Spinal cord (tissue), 10 donors: ENCODE measurements at places on chromosomes 3 and 15. TPM values are rescaled to one million over a fixed set of nuclear protein-coding genes. Genes with fewer than 3 reads are reported as not detected.

The MYEF2 gene
- total RNA-seq: 38.0 TPM

The ALDH1A3 gene
- 18.9 TPM for total RNA-seq

DNA sequence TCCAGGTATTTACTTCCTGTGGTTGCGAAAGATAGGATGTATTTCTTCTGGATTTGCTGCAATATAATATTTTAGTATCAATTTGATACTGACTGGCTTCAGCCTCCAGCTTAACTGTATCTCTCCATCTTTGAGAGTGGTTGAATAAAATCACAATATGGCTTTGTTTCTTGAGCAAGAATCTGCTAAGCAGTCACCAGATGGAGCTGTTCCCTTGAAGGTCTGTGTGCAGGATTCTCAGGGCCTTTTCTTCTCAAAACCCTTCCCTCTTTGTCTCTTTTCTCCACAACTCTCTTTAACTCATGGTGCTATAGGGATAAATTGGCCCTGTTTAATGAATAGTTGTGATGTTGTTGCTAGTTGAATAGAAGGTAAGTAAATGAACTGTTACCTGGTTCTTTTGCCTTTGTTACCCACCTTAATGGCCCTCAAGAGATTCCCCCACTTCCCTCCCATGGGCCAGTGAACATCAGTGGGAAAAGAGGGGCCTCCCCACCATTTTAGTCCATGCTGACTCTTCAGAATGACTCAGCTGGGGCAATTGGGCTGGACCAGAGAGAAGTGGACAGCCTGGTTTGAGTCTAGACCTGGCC is 34.8 kb upstream of the RAB6B start:
- H3K4me3 ChIP-seq: no peak overlapping the region
- H3K27me3 ChIP-seq: peaks cover 8% of the 10 kb centered on the region
- DNase-seq: peak; percentile 68
- H3K27ac ChIP-seq: no peak overlapping the region

DNA sequence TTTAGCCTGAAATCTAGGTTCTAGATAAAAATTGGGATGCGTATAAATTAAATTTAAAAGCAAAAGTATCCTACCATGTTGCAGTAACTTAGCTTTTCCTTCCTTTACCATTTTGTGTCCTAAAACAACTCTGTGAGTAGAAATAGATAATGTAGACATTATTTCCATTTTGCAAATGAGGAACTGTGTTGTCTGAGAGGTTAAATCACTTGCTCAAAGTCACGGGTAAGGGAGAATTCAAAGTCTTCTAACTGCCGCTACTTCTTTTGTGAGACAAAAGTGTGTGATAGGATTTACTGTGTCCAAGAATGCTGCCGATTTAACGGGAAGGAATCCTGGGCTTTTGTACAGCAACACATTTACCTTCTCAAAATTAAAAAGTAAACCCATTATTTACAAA is 40.7 kb downstream of the MYO1E start:
- H3K4me1 ChIP-seq: no peaks in the 10 kb centered on the region
- H3K4me3 ChIP-seq: no peak overlapping the region
- no peak for DNase-seq

GRCh38 chr3:37963016-37963415 is 27.6 kb upstream of the VILL start:
- no peak overlapping the region for H3K4me3 ChIP-seq
- no peaks in the 10 kb centered on the region for H3K36me3 ChIP-seq
- no peak overlapping the region for H3K27ac ChIP-seq
- H3K4me1 ChIP-seq: peaks cover 12% of the 10 kb centered on the region

DNA sequence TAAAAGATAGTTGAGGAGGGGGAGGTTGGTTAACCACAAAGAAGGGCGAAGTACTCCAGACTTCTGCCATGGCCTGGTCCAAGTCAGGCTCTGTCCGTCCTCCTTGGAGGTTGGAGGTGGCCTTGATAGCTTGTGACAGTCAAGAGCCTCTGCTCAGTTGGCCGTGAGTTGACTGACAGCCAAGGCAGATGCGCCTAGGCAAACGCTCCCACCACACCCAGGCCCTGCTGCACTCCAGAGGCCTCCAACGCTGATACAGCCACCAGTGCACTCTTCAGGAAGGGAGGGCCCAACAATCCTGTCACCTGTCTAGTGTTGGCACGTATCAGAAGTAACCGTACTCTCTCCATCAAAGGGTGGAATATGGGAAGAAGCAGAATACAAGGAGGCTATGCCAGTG is 9.3 kb downstream of the RBPMS2 start:
- no peak overlapping the region for H3K27ac ChIP-seq
- DNase-seq: no peak
- H3K27me3 ChIP-seq: no peaks in the 10 kb centered on the region
- no peaks in the 10 kb centered on the region for H3K4me1 ChIP-seq
- no peaks in the 10 kb centered on the region for H3K36me3 ChIP-seq
